ENCODE measurements at places on chromosomes 2 and 18. TPM values are rescaled to one million over a fixed set of nuclear protein-coding genes. Genes with fewer than 3 reads are reported as not detected.

Gene SRD5A2
- 0.22 TPM for total RNA-seq

Gene SAG
- not detected for total RNA-seq

Gene CXCR4
- 51.9 TPM for total RNA-seq

Gene FHOD3
- total RNA-seq, result 21.5 TPM

Gene G6PC2
- not detected for total RNA-seq

Gene MAPK4
- total RNA-seq, result 9.0 TPM

Gene UGT1A3
- total RNA-seq, result 0.57 TPM

Gene CSRNP3
- total RNA-seq, result 6.4 TPM

Gene ZC3H6
- 17.1 TPM for total RNA-seq

Gene POMC
- 1.5 TPM for total RNA-seq

Gene DNAH7
- total RNA-seq, result 15.7 TPM

Gene UPP2
- 0.19 TPM for total RNA-seq

Gene RNF125
- total RNA-seq, result 6.0 TPM

Gene EVX2
- not detected for total RNA-seq

All from kidney (tissue), 22 donors.